ENCODE measurements at places on chromosomes 6 and 20. TPM values are rescaled to one million over a fixed set of nuclear protein-coding genes. Genes with fewer than 3 reads are reported as not detected.

Gene GCNT2
- total RNA-seq = 0.79 TPM

Gene GTSF1L
- not detected for total RNA-seq

Gene SLC22A16
- total RNA-seq = not detected

Gene TCP11
- total RNA-seq = not detected

Gene LY6G6F
- 1.4 TPM for total RNA-seq

Gene DLL1
- total RNA-seq = 4.3 TPM

Gene CRISP1
- total RNA-seq = not detected

Gene FAM210B
- 8.8 TPM for total RNA-seq

Gene HCRTR2
- total RNA-seq = not detected

Gene MCHR2
- not detected for total RNA-seq

Gene DUSP22
- total RNA-seq = 50.4 TPM

Gene CNR1
- not detected for total RNA-seq

Gene PTCRA
- 4.7 TPM for total RNA-seq

Gene LRP11
- 0.43 TPM for total RNA-seq

Gene PXMP4
- 6.2 TPM for total RNA-seq
